ENCODE measurements at places on chromosomes 2 and 18.

DNA sequence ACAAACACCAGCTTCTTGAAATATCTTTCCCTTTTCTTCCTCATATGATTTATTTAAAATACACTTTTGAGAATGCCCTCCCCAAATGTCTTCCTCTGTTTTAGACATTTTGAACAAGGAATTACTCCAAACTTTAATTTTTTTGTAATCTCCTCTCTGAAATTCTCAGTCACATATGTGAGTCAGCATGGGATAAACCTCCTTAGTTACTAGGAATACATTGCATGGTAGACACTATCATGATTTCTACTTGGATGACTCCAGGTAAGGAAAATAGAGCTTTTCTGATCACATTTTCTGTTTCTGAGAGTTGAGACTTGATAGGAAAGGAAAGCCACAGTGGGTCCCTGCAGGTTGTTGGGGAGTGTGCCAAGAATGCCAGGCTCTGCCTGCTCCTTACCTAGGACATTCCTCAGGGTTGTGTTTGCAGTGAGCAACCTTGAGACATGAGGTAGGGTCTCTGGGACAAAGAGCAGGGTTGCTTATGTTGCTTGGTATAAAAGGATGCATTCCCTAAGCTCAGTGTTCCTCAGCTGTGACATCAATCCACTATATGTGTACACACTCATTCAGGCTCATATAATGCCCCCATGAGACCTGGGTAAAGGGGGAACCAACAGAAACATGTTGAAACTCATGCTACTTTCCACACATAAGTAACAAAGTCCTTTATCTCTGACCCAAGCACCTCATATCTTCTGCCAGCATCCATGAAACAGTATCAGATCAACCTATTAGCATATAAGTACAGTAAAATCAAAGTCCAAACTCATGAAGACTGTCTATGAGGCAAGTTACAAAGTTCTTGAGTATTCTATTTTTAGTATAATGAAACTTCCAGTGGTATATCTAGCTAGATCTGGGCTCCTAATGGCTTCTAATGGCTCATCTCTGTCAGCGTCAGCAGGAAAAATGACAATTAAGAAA lies 112.8 kb upstream of the SCN1A start:
- H3K4me1 ChIP-seq = no peaks in the 10 kb centered on the region
- H3K27ac ChIP-seq = no peak overlapping the region
- DNase-seq = no peak
- H3K27me3 ChIP-seq = no peaks in the 10 kb centered on the region

- H3K27ac ChIP-seq = no peak overlapping the region
- H3K4me1 ChIP-seq = no peaks in the 10 kb centered on the region
- H3K4me3 ChIP-seq = no peak overlapping the region
- no peaks in the 10 kb centered on the region for H3K27me3 ChIP-seq
- H3K36me3 ChIP-seq = no peaks in the 10 kb centered on the region
Measured at GRCh38 chr2:2181493-2181892, 149.6 kb downstream of the MYT1L start.

DNA sequence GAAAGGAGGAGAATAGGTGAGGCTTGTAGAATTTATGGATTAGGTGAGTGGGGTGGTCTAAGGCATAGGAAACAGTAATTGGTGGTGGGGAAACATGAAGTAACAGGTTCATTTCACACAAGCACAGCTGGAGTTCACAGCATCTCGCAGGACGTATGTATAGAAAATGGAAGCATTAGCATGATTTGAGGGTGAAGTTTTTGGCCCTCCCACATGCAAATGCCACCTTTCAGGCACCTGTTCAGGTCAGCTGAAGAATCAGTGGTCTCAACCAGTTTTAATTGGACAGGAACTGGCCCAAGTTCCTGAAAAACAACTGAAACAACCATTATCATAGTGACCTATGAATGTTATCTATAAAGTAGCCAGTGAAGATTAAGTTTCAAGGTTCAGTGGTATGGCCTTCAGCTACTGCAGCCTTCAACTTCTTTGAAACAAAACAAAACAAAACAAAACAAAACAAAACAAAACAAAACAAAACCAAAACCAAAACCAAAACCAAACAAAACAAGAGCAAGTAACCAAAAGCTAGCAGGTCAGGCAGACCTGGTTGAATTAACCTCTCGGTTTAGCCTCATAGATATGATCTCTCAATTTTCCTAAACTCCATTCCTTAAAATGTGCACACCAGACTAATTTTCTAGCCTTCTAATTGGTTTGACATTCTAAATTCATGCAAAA lies 102.1 kb upstream of the SPHKAP start:
- H3K27ac ChIP-seq = no peak overlapping the region
- no peaks in the 10 kb centered on the region for H3K36me3 ChIP-seq
- H3K4me1 ChIP-seq = no peaks in the 10 kb centered on the region

- H3K4me3 ChIP-seq = no peak overlapping the region
- no peaks in the 10 kb centered on the region for H3K36me3 ChIP-seq
- H3K27ac ChIP-seq = no peak overlapping the region
- H3K4me1 ChIP-seq = no peaks in the 10 kb centered on the region
- no peak for DNase-seq
Measured at GRCh38 chr18:40980171-40980570, 974.9 kb upstream of the PIK3C3 start.

- H3K36me3 ChIP-seq = no peaks in the 10 kb centered on the region
- DNase-seq = no peak
- H3K27ac ChIP-seq = no peak overlapping the region
- H3K4me1 ChIP-seq = no peaks in the 10 kb centered on the region
- H3K27me3 ChIP-seq = no peaks in the 10 kb centered on the region
Measured at GRCh38 chr18:35038881-35039491, 2.2 kb upstream of the MAPRE2 start.

DNA sequence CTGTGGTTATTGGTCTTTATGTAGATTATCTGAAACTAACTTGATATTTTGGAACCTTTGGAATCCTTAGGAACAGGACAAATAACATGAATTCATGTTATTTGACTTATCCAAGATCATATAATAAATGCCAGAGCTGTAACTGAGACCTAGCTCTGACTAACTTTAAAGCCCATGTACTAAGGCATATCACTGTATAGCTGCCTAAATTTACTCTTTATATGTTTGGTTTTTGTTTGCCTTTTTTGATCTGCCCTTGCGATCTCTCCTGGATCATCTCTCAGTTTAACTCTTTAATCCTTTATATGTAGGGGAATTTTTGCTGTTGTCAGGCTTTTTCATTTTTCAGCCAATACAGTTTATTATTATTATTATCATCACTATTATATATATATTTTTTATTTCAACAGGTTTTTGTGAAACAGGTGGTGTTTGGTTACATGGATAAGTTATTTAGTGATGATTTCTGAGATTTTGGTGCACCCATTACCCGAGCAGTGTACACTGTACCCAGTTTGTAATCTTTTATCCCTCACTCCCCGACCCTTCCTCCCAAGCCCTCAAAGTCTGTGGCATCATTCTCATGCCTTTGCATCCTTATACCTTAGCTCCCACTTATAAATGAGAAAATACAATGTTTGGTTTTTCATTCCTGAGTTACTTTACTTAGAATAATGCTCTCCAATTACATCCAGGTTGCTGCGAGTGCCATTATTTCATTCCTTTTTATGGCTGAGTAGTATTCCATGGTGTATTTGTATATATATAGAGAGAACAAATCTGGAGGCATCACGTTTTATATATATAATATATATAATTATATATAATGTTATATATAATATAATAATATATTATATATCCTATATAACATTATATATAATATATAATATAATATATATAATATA lies 48.9 kb downstream of the APLF start:
- H3K4me1 ChIP-seq = no peaks in the 10 kb centered on the region
- no peaks in the 10 kb centered on the region for H3K27me3 ChIP-seq
- no peak overlapping the region for H3K4me3 ChIP-seq
- no peaks in the 10 kb centered on the region for H3K36me3 ChIP-seq
- no peak for DNase-seq
- H3K27ac ChIP-seq = no peak overlapping the region

DNA sequence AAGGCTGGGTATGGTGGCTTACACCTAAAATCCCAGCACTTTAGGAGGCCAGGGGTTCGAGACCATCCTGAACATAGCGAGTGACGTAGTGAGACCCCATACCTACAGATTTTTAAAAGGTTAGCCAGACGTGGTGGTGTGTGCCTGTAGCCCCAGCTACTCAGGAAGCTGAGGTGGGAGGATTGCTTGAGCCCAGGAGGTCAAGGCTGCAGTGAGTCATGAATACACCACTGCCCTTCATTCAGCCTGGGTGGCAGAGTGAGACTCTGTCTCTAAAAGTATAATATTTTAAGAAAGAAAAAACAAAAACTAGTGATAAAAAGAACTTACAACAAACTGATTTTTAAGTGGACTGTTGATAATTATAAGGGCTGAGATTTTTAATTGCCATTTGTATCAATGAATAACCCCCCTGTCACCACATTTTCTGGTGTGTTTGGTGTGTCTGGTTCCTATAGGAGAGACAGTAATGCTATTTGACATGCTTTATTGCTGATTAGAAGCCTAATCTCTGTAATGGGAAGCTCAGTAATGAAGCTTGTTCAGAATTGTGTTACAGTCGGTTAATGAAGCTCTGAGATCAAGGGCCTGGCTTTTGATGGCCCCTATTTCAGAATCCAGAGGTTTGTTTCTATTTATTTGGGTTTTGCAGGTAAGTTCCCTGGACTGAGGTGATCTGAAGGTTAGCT lies 147.0 kb downstream of the NEDD4L start:
- H3K4me1 ChIP-seq = no peaks in the 10 kb centered on the region
- no peak overlapping the region for H3K4me3 ChIP-seq
- no peaks in the 10 kb centered on the region for H3K27me3 ChIP-seq
- no peak for DNase-seq
- H3K36me3 ChIP-seq = no peaks in the 10 kb centered on the region
- H3K27ac ChIP-seq = no peak overlapping the region

DNA sequence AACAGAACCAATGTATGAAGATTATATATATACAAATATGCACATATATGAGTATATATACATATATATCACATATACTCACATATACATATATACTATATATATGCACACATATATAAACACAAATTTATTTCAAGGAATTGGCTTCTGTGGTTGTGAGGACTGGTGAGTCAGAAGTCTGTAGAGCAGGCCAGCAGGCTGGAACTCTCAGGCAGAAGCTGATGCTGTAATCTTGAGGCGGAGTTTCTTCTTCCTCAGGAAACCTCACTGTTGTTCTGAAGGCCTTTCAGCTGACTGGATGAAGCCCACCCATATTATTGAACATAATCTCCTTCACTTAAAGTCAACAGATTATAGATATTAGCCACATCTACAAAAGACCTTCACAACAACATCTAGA lies 143.9 kb upstream of the CREB1 start:
- no peak overlapping the region for H3K27ac ChIP-seq
- DNase-seq = no peak
- no peaks in the 10 kb centered on the region for H3K27me3 ChIP-seq
- no peak overlapping the region for H3K4me3 ChIP-seq
- no peaks in the 10 kb centered on the region for H3K36me3 ChIP-seq

- no peaks in the 10 kb centered on the region for H3K4me1 ChIP-seq
- no peak for DNase-seq
- no peaks in the 10 kb centered on the region for H3K27me3 ChIP-seq
- H3K4me3 ChIP-seq = no peak overlapping the region
- H3K36me3 ChIP-seq = no peaks in the 10 kb centered on the region
- no peak overlapping the region for H3K27ac ChIP-seq
Measured at GRCh38 chr2:28678175-28678855, 73.3 kb upstream of the PPP1CB start.

DNA sequence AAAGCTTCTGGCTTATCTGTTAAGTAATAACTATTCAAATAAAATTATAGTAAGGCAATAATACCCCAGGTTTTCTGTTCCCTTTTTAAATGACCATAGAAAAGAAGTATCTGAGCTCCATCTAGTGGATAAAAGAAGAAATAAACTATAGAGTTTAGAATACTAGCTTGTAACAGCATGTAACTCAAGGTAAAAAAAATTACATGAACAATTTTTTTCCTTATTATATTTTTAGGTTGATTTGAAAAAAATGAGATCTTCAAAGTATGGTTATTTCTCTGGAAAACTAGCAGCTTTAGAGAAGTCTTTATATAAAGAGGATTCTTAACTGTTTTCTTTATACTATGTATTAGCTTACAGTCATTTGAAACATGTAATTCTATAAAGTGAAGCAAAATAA lies 58.1 kb downstream of the NCKAP1 start:
- no peak for DNase-seq
- H3K4me1 ChIP-seq = no peaks in the 10 kb centered on the region
- H3K36me3 ChIP-seq = no peaks in the 10 kb centered on the region
- H3K4me3 ChIP-seq = no peak overlapping the region
- no peak overlapping the region for H3K27ac ChIP-seq

GRCh38 chr2:139872032-139872431 lies 1091.8 kb upstream of the NXPH2 start:
- no peaks in the 10 kb centered on the region for H3K4me1 ChIP-seq

- no peaks in the 10 kb centered on the region for H3K36me3 ChIP-seq
- no peak for DNase-seq
Measured at GRCh38 chr2:206647985-206648384, 5.7 kb downstream of the FAM237A start.

DNA sequence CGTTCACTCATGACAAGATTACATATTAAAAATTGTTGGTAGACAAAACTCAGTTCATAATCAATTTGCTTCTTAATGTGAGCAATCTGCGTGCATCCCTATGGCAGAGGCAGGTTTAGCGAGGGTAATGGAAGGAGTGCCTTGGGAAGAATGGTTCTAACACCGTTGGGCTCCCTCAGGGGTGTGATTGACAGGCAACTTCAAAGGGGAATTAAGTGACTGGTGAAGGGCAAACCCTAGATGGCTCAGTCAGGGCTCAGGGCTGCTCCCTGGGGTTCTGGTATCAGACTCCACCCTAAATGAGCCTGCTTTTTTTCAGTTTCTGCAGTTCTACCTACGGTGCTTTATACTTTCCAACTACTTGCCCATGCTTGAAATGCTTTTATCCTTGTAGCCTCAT lies 419.5 kb upstream of the CELF4 start:
- no peaks in the 10 kb centered on the region for H3K27me3 ChIP-seq
- H3K4me1 ChIP-seq = no peaks in the 10 kb centered on the region
- no peak overlapping the region for H3K4me3 ChIP-seq
- no peak for DNase-seq
- H3K27ac ChIP-seq = no peak overlapping the region
- no peaks in the 10 kb centered on the region for H3K36me3 ChIP-seq

DNA sequence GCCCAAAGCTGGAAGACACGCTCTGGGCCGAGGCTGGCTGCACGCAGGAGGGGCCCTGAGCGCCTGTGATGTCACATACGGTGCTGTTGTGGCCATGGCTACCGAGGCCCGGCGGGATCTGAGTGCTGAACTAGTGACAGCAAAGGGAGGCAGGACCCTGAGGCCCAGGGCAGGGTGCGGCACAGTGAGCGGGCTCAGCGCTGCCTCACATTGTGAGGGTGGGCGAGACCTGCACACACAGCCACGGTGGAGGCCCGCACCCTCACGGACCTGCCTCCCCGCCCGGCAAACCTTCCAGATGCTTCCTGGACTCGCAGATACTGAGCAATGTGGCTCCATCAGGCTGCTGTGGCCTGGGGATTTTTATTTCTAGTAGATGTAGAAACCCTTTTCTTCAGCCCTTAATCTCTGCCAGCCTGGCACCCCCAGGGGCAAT lies 133.8 kb upstream of the CTDP1 start:
- peak; percentile 19 for DNase-seq
- H3K36me3 ChIP-seq = no peaks in the 10 kb centered on the region
- no peaks in the 10 kb centered on the region for H3K4me1 ChIP-seq
- H3K4me3 ChIP-seq = no peak overlapping the region
- H3K27ac ChIP-seq = no peak overlapping the region

GRCh38 chr2:230866756-230867523 lies 2.2 kb downstream of the ITM2C start:
- H3K4me1 ChIP-seq = peaks cover 4% of the 10 kb centered on the region
- no peaks in the 10 kb centered on the region for H3K36me3 ChIP-seq
- H3K4me3 ChIP-seq = no peak overlapping the region
- DNase-seq = no peak

Data from aorta (tissue), 5 donors.